ENCODE measurements at places on chromosomes 6 and 20.

GRCh38 chr20:36548006-36548315 is 6.6 kb downstream of the MYL9 start:
- no peak for DNase-seq

- no peak for DNase-seq
Measured at GRCh38 chr20:56412949-56413348, 889 bp downstream of the CASS4 start.

DNA sequence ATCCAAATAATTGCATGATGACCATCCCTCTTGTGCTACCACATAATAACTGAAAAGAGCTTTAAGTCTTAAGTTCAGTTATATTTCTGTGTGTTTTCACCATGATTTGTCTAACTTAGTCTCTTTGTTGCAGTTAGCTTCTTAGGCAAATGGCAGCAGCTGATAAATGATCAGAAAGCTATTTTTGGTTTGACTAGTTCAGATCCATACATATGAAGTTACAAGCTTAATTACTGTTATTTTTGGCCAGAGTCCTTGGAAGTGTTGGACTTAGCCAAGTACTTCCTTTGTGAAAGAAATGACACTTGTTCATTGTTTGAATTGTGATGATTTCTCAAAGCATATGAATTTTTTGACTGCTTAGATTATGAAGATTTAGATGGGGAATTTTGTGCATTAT is 54.2 kb downstream of the HIVEP1 start:
- DNase-seq, result no peak

DNA sequence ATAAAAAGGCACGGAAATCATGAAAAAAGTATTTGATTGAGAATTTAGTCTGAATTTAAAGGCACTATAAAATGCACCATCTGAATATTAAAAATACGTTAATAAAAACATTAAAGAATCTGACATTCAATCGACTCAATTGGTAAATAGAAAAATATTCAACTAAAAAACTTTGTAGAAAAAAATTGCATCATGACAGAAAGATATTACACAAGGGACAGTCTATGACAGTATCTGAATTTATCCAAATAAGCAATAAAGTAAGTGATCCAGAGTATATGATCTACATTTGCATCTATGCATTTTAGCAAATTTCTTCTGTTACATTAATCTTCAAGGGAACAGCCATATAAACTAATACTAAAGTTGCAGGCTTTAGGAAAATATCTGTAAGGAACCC is 9.4 kb downstream of the FRK start:
- no peak for DNase-seq

DNA sequence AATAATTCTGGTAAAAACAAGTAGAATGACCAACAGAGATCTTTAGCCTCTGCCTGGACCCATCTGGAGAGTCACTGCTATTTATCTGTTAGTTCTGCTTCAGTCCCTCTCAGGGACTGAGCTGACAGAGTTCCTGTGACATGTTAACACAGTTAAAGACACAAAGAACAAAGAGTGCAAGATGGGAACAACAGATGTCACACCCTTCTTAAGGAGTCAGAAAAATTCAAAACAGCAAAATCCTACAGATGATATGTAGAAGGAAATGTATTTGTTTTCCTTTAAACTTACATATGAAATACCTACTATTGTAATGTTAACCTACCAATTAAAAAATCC is 102.2 kb downstream of the FYN start:
- DNase-seq, result no peak

DNA sequence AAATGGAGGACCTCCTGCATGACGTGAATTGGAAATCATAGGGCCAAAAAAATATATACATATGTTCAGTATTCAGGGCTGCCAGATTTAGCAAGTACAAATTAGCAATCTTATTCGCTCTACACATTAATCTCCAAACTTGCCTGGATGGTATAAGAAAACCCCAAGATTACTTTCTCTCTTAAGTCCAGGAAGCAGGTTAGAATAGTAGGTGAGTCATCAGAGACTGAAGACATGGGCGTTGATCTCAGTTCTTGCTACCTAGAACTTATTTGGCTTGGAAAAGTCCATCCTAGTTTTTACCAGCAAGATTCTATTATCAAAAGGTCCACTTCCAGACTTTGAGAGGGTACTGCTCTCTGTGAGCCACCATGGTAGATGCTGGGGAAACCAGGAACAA is 47.4 kb downstream of the GPR63 start:
- DNase-seq, result no peak

GRCh38 chr6:52130440-52130839 is 43.0 kb upstream of the PKHD1 start:
- no peak for DNase-seq

- DNase-seq, result no peak
Measured at GRCh38 chr20:24983896-24984295, 8.7 kb downstream of the APMAP start.

DNA sequence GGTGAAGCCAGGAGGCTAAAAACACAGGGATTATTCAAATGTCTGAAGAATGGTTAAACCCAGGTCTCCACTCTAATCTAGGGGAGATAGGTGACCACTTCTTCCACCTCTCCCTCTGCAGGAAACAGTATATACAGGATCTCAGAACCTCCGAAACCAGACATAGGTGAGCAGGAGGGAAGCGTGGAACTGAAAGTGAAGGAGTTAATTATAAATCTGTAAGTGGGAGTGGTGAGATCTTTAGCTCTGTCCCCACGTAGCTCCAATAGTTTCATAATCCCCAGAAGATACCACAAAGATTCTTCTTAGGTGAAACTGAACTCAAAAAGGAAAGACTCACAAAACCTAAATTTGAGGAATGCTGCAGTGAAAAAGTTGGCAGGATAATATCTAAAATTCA is 76.8 kb downstream of the THEMIS start:
- DNase-seq, result no peak

GRCh38 chr20:50887576-50887975 is 43.7 kb downstream of the ADNP start:
- no peak for DNase-seq

GRCh38 chr20:15144916-15145315 is 807.5 kb upstream of the FLRT3 start:
- no peak for DNase-seq

GRCh38 chr6:28218312-28219248 is 6.5 kb upstream of the ZSCAN9 start:
- peak; percentile 59 for DNase-seq

- DNase-seq, result no peak
Measured at GRCh38 chr6:90219209-90219985, 77.2 kb downstream of the BACH2 start.

GRCh38 chr6:49826743-49827406 is 39.5 kb downstream of the CRISP1 start:
- DNase-seq, result no peak

DNA sequence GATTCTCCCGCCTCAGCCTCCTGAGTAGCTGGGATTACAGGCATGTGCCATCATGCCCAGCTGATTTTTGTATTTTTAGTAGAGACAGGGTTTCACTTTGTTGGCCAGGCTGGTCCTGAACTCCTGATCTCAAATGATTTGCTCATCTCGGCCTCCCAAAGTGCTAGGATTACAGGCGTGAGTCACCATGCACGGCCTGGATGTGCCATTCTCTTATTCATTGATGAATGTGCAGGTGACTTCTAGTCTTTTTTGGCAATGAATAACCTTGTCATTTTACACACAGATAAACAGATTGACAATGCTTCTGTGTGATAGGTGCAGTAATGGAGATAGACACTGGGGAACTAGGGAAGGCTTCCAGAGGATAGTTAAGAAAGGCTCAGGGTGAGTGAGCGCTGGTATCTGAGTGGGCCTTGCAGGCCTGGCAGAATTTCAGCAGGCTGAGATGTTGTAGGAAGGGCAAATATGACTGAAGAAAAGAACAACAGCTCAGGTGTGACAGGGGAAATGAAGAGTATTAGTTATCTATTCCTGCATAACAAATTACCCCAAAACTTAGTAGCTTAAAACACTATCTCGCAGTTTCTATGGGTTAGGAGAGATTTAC is 23.3 kb downstream of the PPARD start:
- DNase-seq, result no peak

DNA sequence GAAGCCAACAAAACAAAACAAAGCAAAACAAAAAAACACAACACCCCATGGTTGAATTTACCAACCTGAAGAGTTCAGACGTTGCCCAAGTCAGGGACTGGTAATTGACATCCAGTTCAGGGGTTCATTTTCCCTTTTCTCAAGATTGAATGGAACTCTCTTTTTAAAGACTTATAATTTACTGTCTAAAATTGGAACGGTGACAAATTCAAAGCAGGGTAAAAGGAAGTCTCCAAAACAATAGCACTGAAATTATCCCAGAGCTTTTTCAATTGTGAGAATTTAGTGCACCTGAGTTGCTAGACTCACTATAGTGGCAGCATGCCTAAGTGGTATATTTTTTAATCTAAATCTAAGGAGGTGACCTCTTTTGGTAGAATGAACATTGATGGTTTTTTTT is 90.9 kb upstream of the PREP start:
- no peak for DNase-seq
